ENCODE measurements at places on chromosomes 2 and 18. TPM values are rescaled to one million over a fixed set of nuclear protein-coding genes. Genes with fewer than 3 reads are reported as not detected.

The COL4A4 gene
- 0.74 TPM for total RNA-seq

The BOK gene
- total RNA-seq: 21.6 TPM

The ANO7 gene
- 0.25 TPM for total RNA-seq

The SERPINB12 gene
- not detected for total RNA-seq

The UGT1A5 gene
- not detected for total RNA-seq

The COX7A2L gene
- 103 TPM for total RNA-seq

The MOCOS gene
- total RNA-seq: 0.25 TPM

The DUSP2 gene
- 4.2 TPM for total RNA-seq

The CNRIP1 gene
- 67.4 TPM for total RNA-seq

The NLRC4 gene
- 0.49 TPM for total RNA-seq

The RGPD3 gene
- total RNA-seq: 0.98 TPM

The ZBTB7C gene
- total RNA-seq: 2.0 TPM

The LIMS3 gene
- total RNA-seq: 1.2 TPM

The FAHD2A gene
- total RNA-seq: 6.9 TPM

The MTCL1 gene
- 14.5 TPM for total RNA-seq

The LIPG gene
- 11.8 TPM for total RNA-seq

The APOB gene
- 0.25 TPM for total RNA-seq

The ACOXL gene
- total RNA-seq: not detected

The RAX gene
- not detected for total RNA-seq

The CLEC4F gene
- total RNA-seq: not detected

The SLC8A1 gene
- 109 TPM for total RNA-seq

The HNMT gene
- 34.2 TPM for total RNA-seq

The TCF4 gene
- total RNA-seq: 487 TPM

The WDR7 gene
- 79.2 TPM for total RNA-seq

The IL1RN gene
- total RNA-seq: not detected

The CABYR gene
- total RNA-seq: 13.0 TPM

The REG1B gene
- not detected for total RNA-seq

The NXPH2 gene
- 17.2 TPM for total RNA-seq

The WNT6 gene
- total RNA-seq: not detected

The PLEKHB2 gene
- 122 TPM for total RNA-seq

The FAP gene
- 2.0 TPM for total RNA-seq

The NGEF gene
- 33.4 TPM for total RNA-seq

The TOGARAM2 gene
- under 0.01 TPM for total RNA-seq

The TDRD15 gene
- total RNA-seq: not detected

The ITGB6 gene
- not detected for total RNA-seq

The SLC38A11 gene
- 1.7 TPM for total RNA-seq

The MOGAT1 gene
- total RNA-seq: not detected

The FAM228A gene
- total RNA-seq: 3.7 TPM

The CD8A gene
- total RNA-seq: 2.0 TPM

The IL36A gene
- not detected for total RNA-seq

The LCT gene
- not detected for total RNA-seq

The SERPINB13 gene
- total RNA-seq: under 0.01 TPM

The GPR75 gene
- 15.0 TPM for total RNA-seq

The UGT1A8 gene
- not detected for total RNA-seq

The MTERF4 gene
- 25.3 TPM for total RNA-seq

The HOXD10 gene
- total RNA-seq: not detected

The SP140 gene
- total RNA-seq: 0.49 TPM

The ACYP2 gene
- 17.2 TPM for total RNA-seq

The ALPP gene
- total RNA-seq: not detected

The TXNL4A gene
- total RNA-seq: 30.0 TPM
